ENCODE measurements at places on chromosomes 13 and 19.

- no peak for DNase-seq
Measured at GRCh38 chr13:72541674-72542073, 185.8 kb downstream of the MZT1 start.

- no peak for DNase-seq
Measured at GRCh38 chr13:90142251-90142650, 1205.2 kb upstream of the MIR17HG start.

DNA sequence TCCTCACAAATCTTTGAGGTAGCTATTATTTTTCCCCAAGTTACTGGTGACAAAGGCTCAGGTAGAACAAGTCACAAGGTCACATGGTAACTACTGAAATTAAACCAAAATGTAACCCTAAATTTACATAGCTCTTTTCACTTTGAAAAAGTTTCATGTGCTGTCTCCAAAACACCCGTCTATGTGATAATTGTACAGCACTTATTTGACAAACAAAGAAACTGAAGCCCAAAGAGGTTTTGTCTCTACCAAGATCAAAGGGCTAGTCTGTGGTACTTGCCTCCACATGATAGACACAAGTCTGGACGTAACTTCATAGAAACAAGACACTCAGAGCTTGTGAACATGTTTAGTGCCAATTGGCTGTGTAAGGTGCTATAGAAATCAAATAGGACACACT is 108.3 kb downstream of the SACS start:
- no peak for DNase-seq

- no peak for DNase-seq
Measured at GRCh38 chr13:101774393-101774792, 321.9 kb downstream of the ITGBL1 start.

DNA sequence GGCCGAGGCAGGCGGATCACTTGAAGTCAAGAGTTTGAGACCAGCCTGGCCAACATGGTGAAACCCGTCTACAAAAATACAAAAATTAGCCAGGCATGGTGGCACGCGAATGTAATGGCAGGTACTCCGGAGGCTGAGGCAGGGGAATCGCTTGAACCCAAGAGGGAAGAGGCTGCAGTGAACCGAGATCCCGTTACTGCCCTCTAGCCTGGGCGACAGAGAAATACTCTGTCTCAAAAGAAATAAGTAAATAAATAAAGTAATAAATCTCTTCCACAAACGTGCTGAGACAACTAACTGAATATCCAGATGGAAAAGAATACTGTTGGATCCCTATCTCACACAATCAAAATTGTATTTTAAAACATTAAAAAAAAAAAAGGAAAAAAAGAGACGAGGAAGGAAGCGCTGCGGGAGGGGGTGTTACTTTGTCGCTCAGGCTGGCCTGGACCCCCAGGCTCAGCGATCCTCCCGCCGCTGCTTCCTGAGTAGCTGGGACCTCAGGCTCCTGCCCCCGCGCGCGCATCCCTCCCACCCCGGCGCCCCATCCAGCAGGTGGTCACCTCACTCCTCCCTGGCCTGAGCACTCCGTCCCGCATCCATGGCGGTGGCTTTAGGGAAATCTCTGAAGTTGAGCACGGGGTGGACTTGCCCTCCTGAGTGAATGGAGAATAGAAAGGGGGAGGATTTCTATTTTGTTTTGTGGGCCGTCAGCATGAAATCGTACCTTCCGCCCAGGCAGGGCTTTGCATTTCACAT is 628 bp upstream of the ZNF813 start:
- DNase-seq = no peak

DNA sequence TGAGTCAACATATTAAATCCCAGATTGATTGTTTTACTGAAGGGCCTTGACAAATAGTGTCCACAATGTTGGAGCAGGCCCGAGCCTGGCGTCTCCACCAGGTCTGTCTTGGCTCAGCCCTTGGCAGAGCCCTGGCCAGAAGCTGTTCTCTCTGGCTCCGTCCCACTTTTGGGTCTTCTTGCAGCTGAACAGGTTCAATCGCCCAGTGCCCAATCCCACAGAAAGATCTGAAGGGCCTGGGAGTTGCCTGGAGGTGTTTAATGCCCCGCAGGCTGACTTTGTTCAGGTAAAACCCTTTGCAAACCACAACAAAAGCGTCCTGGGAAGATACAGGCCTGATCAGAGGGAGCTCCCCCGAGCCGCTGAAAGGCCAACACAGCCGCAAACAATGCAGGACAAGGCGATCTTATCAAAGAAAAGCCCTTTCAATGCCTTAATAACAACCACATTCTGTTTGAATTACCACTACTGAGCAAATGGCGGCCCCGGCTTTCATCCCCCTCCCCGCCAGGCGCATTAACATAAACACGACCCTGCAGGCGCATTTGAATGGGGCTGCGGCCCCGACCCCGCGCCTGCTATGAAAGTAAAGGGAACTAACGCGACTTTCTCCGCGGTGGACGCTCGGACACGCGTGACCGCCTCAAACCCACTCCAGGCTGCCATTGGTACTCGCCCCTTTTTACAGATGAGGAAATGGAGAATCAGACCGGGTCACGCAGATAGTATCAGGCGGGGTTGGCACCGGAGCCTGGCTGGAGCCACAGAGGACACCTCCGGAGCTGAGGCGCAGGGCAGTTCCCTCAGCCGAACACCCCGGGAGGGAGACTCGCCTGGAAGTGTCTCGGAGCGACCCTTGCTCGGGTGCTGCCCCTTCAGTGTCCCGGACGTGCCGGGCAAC is 3.1 kb downstream of the CDX2 start:
- no peak for DNase-seq

DNA sequence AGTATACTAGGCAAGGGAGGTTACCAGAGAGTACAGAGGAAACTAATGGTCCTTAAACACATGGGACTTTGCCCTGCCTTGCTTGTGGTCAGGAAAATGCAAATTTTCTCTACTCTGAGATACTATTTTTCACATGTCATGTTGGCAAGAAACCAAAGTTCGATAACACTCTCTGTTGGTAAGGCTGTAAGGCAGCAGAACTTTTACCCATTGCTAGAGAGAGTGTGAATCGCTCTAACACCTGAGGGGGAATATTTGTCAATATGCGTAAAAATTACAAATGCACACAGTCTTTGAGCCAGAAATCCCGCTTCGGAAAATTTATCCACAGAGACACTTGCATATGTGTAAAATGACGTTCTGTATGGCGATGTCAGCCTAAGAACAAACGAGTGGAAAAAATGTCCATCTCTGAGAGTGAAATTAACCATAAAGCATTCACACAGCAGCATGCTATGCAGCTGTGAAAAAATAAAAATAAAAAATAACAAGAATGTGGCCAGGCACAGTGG is 9.5 kb upstream of the RFX1 start:
- DNase-seq = no peak

- DNase-seq = no peak
Measured at GRCh38 chr13:32142956-32143375, 111.4 kb downstream of the FRY start.

DNA sequence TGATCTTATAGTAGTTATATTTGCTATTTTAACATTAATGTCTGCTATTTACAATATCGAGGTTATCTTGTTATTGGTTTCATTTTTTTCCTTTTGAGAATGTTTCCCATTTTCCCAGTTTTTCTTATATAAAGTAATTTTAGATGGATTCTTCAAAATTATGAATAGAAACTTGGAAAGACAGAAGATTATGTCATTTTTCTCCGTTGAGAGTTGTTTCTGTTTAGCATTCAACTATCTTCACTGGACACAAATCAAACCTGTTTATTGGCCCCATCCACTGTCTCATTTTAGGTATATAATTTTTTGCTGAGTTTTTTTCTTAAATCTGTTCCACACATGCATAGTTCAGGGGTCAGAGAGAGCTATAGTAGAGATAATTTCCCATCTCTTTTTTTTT is 1430.9 kb upstream of the MIR17HG start:
- no peak for DNase-seq

DNA sequence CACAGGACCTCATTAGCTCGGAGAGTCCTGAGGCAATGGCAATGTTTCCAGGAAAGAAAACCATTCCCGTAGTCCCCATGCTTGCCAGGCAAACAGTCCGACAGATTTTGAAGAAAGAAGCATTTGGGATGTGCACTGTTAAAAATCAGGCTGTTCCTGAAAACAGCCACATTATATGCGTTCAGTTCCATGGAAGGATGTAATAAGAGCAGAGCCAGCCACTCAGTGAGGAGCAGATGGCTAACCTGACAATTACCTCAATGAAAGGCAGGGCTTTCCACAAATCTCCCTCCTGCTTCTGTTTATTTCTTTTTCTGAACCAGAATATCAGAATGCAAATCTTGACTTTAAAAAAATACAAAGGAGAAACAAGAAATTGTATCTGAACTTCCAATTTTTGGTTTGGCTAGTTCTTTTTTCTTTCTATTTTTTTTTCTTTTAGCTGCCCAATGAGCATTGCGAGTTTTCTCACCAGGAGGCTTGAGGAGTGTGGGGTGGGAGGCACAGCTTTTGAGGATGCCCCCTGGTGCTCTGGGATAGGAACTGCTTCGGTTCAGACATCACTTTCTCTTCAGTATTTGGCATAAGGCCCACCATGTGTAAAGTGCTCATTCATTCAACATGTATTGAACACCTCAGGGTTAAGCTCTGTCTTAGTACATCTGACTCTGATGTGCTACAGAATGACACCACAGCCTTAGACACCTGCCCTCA is 124.2 kb downstream of the TBC1D4 start:
- no peak for DNase-seq

GRCh38 chr19:50214699-50215543 is 11.5 kb downstream of the MYH14 start:
- DNase-seq = peak; percentile 43

DNA sequence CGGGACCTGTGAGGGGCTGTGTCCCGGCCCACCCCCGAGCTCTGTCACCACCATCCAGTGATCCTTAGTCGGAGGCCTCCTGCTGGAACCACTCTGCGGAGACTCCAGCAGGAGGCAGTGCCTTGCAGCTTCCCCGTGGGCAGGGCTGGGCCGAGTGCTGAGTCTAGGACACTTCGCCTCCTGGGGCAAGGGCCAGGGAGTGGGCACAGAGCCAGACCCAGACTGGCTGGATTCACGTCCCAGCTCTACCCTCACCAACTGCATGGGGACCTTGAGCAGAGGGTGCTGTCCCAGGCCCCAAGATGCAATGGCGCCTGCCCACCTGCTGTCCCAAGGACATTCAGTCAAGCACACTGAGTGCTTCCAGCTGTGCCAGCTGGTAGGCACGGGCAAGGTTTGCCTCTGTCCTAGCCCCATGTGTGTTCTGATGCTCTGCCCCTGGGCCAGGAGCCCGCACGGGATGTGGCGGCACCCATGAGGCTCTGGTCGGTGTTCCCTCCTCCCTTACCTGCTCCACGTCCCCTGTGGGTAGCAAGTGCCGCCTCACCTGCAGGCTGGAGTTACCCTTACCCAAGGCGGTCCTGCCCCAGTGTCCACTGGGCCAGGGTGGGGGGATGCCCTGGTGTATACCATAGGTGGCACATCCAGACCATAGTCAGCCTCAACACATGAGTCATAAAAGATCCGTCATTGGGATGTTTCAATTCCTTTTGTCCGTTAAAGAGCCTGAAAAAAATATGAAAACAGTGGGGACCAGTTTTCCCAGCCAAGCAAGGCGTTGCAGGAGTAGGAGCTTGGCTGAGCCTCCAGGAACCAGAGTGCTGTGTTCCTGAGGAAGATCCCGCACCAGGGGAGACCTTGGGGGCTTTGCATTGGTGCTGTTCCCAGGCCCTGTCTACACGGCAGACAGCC is 7.4 kb downstream of the FZR1 start:
- DNase-seq = no peak

DNA sequence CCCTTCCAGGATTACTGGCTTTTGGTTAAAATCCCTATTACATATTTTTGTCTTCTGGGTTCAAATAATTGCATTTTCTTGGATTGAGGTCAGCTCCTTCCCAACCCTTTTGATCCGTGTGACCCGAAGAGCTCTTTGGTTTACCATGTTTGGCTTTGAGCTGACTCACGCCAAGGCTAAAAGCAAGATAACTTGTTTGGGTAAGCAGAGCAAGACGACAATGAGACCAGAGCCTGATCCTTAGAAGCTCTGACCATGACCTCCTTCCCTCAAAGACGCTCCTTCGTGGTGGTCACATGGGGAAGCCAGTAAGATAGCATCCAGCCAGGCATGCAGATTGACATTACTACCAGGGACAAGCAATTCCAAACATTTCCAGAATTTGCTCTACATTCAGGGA is 153.8 kb downstream of the DCT start:
- no peak for DNase-seq

DNA sequence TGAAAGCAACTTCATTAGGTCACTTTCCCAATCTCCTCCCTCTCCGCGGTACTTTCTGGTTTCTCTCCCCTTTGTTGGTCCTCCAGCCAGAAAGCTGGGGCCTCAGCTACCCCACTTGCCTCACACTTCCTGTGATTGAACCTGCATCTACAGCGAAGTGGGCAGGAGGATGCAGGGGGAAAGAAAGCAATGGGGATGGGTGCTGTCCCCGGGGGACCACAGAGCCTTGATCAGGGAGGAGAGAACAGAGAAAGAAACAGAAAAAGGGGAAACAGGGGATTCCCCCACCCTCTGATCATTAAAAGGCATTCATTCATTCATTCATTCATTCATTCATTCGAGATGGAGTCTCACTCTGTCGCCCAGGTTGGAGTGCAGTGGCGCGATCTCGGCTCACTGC is 74.2 kb downstream of the TRPM4 start:
- DNase-seq = no peak

- no peak for DNase-seq
Measured at GRCh38 chr13:24834902-24835510, 71.0 kb downstream of the RNF17 start.

- DNase-seq = no peak
Measured at GRCh38 chr13:79812070-79812850, 331.3 kb downstream of the NDFIP2 start.

DNA sequence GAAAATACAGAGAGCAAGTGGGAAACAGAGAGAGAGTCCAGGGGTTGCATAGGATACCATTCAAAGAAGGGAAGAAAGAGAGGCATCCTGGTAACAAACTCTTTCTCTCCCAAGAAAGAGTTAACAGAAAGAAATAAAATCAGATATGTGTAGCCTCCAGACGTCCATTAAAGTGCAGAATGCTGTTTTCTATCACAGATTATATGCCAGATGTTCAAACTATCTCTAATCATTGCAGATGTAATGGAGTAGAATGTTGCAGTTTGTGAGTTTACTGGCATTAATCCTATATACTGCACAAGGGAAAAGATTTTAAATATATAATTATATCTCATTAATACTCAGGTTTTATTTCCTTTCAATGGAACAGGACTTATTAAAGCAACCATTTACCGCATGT is 369.4 kb downstream of the ZNF536 start:
- DNase-seq = no peak

GRCh38 chr19:28444362-28444761 is 768.6 kb downstream of the UQCRFS1 start:
- no peak for DNase-seq

GRCh38 chr13:94123557-94123956 is 355.9 kb downstream of the DCT start:
- DNase-seq = no peak

GRCh38 chr13:33262594-33262993 is 23.0 kb downstream of the STARD13 start:
- no peak for DNase-seq

- DNase-seq = peak; percentile 99
Measured at GRCh38 chr19:51366389-51367254, 434 bp upstream of the ETFB start.

DNA sequence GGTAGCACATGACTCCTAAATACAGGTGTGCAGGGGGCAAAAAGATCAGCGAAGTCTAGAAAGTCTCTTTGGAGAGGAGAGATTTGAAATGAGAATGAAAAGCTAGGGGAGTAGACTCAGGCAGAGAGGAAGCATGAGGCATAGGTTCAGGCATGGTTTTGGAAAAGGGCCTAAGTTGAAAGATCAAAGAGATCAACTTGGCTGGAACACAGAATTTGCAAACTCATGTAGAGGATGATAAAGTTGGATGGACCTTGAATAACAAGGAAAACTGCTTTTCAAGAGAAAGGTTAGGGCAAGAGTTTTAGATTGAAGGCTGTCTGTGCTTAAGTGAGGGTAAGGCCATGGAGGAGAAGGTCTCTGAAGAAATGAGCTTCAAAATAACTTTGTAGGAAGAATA is 47.4 kb upstream of the UBAC2 start:
- DNase-seq = no peak

All from right hindlimb (tissue), 1 donor.